ENCODE measurements at places on chromosomes 4 and X.

DNA sequence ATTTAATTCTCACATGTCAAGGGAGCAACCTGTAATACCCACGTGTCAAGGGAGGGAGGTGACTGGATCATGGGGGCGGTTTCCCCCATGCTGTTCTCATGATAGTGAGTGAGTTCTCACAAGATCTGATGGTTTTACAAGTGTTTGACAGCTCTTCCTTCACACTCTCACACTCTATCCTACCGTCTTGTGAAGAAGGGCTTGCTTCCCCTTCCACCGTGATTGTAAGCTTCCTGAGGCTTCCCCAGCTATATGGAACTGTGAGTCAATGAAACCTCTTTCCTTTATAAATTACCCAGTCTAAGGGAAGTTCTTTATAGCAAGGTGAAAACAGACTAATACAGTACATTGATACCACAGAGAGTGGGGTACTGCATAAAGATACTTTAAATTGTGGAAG lies 17.7 kb downstream of the USP27X start:
- no peak for DNase-seq

GRCh38 chrX:99901091-99901490 lies 509.0 kb downstream of the PCDH19 start:
- DNase-seq = no peak

- no peak for DNase-seq
Observed at GRCh38 chr4:6498511-6499237, 26.3 kb upstream of the PPP2R2C start.

DNA sequence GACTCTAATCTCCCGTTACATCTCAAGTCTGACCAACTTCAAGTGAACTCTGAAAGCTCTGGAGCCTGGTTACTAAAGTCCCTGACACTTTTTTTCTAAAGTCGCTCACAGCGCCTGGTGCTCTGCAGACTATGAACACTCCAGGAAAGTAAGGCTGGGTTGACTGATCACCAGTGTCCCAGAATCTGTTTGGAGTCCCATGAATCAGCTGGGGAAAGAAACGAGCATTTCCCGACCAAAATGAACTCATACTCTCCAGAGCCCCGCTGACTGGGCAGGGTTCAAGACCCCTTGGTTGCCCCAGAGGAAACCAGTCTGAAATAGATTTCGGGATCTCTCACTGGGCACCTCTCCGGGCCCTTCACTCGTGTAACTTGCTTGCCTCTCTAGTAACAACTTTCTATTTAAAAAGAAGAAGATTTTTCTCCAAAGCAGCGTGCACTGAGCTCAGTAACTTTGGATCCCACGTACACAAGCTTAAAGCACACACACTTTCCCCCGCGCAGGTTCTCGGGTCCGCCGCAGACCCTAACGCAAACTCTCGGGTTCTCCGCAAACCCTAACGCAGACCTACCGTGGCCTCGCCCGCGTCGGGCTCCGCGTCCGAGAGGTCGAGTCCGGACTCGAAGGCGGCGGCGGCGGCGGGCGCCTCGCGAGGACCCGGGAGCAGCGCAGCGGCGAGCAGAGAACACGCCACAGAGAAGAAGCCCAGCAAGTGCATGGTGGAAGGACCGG lies 964 bp downstream of the VEGFC start:
- DNase-seq = no peak

DNA sequence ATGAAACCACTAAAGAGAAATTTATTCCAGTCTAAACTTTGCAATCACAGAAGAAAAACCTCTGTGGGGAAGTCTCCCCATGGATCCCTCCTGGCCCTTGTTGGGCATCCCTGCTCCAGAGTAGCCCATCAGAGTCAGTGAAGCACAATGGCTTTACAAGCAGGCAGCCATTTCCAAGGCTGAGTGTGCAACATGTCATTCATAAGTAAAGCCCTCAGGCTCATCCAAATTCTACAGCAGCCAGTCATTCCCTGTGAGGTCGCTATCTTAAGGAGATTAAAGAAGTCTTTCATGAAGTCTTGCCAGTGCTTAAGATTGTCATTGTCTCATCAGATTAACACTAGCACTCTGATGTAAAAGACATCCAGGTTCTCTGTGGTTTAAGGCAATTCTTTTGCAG lies 17.0 kb upstream of the MAPK10 start:
- no peak for DNase-seq

GRCh38 chr4:157023941-157024340 lies 52.0 kb upstream of the GLRB start:
- DNase-seq = no peak

DNA sequence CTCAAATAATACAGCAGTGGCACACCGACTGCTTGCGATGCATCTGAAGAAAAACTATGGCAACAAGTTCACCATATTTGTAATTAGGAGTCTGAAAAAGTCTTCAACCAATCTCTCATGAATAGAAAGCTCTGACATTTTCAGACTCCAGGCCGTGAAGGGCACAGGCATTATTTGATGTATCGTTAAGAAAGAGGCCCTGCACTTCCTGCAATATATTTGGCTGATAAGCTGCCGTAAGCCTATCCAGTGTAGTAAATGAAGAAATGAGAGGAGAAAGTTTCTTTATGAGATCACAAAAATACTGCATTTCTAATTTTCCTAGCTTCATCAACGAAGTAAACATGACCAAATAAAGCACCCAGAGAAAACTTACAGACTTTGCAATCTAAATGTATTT lies 613.8 kb upstream of the TECRL start:
- no peak for DNase-seq

GRCh38 chrX:15177316-15177715 lies 92.6 kb downstream of the ASB9 start:
- no peak for DNase-seq

DNA sequence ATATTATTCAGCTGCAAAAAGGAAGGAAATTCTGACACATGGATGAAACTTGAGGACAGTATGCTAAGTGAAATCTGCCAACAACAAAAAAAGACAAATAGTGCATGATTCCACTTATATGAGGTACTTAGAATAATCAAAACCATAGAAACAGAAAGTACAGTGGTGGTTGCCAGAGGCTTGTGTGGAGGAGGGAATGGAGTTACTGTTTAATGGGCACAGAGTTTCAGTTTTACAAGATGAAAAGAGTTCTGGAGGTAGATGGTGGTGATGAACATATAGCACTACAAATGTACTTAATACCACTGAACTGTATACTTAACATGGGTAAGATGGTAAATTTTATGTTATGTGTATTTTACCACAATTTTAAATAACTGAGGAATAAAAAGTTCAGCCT lies 212.0 kb upstream of the KLF3 start:
- DNase-seq = no peak

GRCh38 chr4:104404361-104404760 lies 90.3 kb downstream of the CXXC4 start:
- DNase-seq = no peak

- no peak for DNase-seq
Observed at GRCh38 chr4:74962584-74962983, 29.7 kb downstream of the PARM1 start.

DNA sequence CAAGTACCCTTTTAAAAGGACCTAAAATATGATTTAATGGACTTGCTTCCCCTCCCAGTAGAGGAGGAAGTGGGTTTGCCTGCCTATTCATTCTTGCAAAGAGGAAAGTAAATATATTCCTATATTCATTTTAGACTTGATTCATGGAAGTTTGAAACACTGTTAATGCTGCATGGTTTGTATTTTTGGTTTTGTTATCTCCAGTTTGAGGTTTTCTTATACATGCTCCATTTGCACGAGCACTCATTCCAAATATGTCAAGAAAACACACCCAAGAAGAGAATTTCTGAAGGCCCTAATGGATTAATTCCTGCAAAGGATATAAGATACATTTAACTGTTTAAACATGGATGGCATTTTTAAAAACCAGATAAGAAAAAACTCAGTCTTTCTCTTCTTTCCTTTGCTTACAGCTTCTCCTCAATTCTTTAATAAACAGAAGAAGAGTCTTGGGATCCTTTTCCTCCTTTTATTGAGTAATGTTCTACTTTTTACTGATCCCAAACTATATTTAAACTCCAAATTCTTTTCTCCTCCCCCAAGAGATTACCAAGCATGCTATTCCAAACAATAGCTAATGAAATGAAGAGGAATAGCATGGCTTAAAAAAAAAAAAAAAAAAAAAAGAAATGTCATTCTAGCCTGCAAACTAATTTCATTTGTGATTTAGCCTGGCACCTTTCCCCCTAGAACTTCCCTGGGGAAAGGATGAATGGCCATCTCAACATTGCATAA lies 54.6 kb upstream of the LDB2 start:
- no peak for DNase-seq

GRCh38 chr4:142690406-142691163 lies 155.5 kb downstream of the INPP4B start:
- no peak for DNase-seq

GRCh38 chrX:10015723-10016518 lies 48.8 kb downstream of the CLDN34 start:
- no peak for DNase-seq

- no peak for DNase-seq
Observed at GRCh38 chr4:177105536-177105935, 204.1 kb upstream of the NEIL3 start.

- DNase-seq = no peak
Observed at GRCh38 chr4:83043801-83044407, 8.9 kb downstream of the COPS4 start.

- DNase-seq = no peak
Observed at GRCh38 chr4:77043507-77044136, 32.2 kb downstream of the CCNI start.

GRCh38 chr4:76687746-76688448 lies 210.0 kb downstream of the SOWAHB start:
- no peak for DNase-seq

DNA sequence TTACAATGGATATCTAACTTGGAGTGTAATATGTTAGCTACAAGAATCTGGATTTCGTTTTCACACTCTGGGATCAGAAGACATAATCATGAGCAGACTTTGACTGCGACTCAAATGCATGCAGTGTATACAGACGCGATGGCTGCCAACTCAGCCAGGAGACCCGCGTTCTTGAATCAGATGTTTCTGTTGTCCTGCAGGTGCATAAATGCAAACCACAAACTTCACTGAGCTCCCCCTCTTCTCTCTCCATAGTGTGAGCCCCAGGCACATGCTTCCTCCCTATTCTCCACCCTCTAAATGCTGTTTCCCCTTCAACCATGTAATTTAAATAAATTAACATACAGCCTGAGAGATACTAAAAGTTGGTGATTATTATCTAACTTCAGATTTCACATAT lies 347.9 kb downstream of the DCHS2 start:
- DNase-seq = no peak

DNA sequence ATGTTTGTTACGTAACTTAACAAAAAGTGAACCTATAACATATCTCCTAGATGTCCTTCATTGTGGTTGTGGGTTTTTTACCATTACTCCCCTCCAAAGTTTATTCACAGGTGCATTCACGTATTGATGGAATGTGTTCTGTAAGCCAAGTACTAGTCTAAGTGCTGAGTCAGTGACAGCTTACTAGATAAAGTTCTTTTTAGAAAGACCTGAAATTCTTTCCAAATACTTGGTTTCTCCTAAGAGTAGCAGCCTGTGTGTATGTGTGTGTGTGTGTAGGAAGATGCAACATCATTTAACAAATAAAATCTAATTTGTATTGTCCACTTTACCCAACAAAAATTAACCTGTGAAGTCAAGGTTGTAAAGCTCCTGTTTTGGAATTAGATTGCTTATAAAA lies 22.1 kb downstream of the NAP1L5 start:
- DNase-seq = no peak

- DNase-seq = no peak
Observed at GRCh38 chrX:140087875-140088274, 122.6 kb upstream of the CXorf66 start.

GRCh38 chrX:107574711-107575110 lies 53.6 kb upstream of the PRPS1 start:
- DNase-seq = no peak

DNA sequence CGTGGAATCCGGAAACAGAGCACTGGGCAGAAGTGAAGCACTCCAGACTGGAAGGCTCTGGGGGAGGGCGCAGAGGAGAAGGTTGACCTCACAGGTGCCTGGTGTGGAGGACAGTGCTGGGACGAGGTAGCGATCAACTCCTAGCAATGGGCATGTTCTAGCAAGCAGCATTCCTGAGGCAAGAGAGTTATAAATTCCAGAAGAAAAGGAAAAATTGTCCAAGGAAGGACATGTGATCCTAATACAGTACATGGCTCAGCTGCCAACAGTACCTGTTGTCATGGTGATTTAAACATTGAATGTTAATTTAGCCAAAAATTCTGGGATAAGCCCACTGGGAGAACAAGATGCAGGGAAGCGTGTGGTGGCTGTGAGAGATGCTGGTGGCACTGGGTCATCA lies 8.2 kb downstream of the ARHGAP4 start:
- DNase-seq = no peak

- DNase-seq = no peak
Observed at GRCh38 chr4:153521999-153522801, 56.0 kb downstream of the TMEM131L start.

DNA sequence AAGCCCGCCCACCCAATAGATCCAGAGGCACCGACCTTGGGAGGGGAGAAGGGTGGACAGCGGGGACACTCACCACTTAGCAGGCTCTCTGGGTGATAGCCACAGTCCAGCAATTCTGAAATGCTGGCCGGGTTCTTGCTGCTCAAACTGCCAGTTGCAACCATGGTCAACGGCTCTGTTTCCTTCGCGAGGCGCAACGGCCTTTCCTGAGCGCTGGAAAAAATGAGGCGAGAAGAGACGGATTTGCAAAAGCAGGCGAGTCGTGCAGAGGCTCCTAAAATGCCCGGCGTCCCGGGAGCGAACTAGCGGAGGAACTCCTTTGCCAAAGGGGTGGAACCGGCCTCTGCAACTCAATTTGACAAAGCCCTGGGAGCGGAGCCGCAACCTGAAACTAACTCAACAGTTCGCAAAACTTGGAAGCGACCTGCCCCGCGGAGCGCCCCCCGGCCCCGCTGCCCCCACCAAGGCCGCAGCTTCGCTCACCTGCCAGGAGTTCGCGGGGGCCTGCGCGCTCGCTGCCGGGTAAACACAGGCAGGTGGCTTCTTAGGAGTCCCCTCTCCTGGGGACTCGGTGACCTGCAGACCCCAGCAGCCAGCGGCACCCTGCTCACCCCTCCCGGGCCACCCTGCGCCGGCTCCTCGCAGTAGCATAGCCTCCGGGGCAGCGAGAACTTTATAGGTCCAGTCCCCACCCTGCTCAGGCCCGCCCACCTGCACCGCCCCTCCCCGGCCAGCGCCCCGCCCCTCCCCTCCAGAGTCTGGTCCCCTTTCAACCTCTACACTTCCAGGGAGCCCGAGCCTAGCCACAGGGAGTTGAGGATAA lies at the start of gene DDIT4L:
Gene DDIT4L, minus strand, starts transcription at position 649 of the 823 bp plus-strand sequence. Its CDS starts 485 bp downstream, at position 164.
- DNase-seq = no peak

GRCh38 chr4:76279462-76279861 lies 27.1 kb upstream of the STBD1 start:
- DNase-seq = no peak

Data from NT2/D1 (cell line).